Esophagus squamous epithelium (tissue), 5 donors: ENCODE measurements at places on chromosomes 7 and 10.

DNA sequence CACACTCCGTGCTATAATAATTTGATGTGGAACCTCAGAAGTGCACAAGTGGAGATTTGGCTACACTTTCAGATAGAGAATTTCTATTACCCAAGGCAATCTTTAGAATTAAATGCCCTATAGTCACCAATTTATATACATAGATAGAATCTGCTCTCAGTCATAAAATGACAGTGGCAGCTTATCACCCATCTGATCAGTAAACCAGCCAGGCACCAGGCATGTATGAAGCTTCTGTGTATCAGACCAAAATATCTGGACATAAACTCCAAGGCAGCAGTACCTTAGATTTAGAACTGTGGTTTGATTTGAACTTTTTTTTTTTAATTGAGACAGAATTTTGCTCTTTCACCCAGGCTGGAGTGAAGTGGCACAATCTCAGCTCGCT, 180.9 kb downstream of the IPMK start:
- DNase-seq = no peak

- no peak for DNase-seq
Measured at GRCh38 chr7:47440320-47440719, 141.6 kb downstream of the TNS3 start.

DNA sequence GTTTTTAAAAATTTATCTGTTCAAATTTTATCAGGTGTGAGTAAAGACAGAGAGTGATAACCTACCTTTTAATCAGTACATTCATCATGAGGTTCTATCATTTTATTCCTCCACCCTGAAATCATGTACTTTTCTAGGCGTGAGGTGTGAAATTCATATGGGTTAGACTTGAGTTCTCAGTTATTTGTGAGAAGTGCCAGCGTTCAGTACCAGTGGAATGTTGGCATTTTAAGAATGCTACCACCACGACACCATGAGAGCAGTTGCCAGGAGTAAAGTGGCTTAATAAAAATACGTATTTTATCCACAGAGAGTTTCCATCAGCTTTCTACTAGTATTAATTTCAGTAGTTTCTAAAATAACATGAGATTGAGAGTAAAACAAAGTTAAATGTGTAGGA, 104.1 kb upstream of the FERD3L start:
- no peak for DNase-seq

- DNase-seq = no peak
Measured at GRCh38 chr7:39847227-39847626, 102.8 kb upstream of the CDK13 start.

GRCh38 chr7:125555916-125556315, 626.3 kb upstream of the POT1 start:
- DNase-seq = no peak

DNA sequence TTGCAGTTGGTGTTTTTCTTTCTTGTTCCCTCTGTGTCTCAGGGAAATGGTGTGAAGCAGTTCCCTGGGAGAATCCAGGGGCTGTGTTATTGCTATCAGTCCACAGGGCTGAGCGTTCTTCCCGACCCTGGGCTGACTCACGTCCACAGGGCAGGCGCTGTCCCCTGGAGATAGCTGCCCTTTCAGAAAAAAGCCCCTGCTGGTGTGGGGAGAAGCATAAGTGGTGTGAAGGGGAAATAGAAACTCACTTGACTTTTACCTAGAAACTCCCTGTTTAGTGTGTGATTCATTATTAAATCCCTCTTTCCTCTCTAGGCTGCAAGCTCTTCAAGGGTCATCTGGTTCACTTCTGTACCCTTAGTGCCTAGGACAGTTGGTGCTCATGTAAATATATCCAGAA, 63.3 kb upstream of the SMNDC1 start:
- no peak for DNase-seq
